ENCODE measurements at places on chromosomes 13 and 19. TPM values are rescaled to one million over a fixed set of nuclear protein-coding genes. Genes with fewer than 3 reads are reported as not detected.
A peak's percentile ranks its signal among the peaks of the same experiment; 100 is the strongest.

- H3K27ac ChIP-seq, result peak overlapping the region; percentile 20
- no peaks in the 10 kb centered on the region for H3K27me3 ChIP-seq
- no peaks in the 10 kb centered on the region for H3K36me3 ChIP-seq
- H3K4me3 ChIP-seq, result no peak overlapping the region
These were observed 64.5 kb downstream of the ABCC4 start for GRCh38 chr13:95236774-95237173.

GRCh38 chr13:45004096-45004495 lies 14.8 kb downstream of the GPALPP1 start:
- H3K4me1 ChIP-seq, result no peaks in the 10 kb centered on the region
- no peaks in the 10 kb centered on the region for H3K27me3 ChIP-seq
- no peak overlapping the region for H3K27ac ChIP-seq
- peaks cover 25% of the 10 kb centered on the region for H3K36me3 ChIP-seq

DNA sequence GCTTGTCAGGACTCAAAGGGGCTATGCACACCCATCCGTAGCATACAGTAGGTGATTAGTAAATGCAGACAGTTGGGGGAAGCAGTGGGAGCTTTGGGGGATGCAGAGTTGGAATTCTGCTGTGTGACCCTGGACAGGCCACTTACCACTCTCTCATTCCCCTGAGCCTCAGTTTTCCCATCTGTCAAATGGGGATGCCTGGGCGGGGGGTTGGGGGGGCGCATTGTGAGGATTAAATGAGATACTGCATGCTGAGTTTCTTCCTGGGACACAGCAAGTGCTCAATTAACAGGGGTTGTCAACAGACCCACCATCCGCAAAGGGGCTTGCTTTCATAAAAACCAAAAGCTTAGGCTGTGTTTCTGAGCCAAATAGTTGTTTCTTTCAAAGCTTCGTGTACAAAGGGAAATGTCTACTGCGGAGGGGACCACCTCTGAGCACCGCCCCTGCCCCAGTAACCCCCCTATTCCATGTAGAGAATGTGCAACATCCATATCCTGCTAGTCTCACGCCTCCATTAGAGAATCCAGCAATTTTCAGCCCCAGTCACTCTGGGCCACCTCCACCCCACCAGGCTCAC lies 132.4 kb downstream of the IER2 start:
- no peak overlapping the region for H3K27ac ChIP-seq
- no peak for DNase-seq
- no peaks in the 10 kb centered on the region for H3K36me3 ChIP-seq
- no peaks in the 10 kb centered on the region for H3K27me3 ChIP-seq

- H3K4me1 ChIP-seq, result no peaks in the 10 kb centered on the region
- no peak overlapping the region for H3K4me3 ChIP-seq
- peaks cover 4% of the 10 kb centered on the region for H3K27me3 ChIP-seq
- H3K36me3 ChIP-seq, result no peaks in the 10 kb centered on the region
- H3K27ac ChIP-seq, result no peak overlapping the region
These were observed 11.1 kb upstream of the ATP12A start for GRCh38 chr13:24668955-24669582.

DNA sequence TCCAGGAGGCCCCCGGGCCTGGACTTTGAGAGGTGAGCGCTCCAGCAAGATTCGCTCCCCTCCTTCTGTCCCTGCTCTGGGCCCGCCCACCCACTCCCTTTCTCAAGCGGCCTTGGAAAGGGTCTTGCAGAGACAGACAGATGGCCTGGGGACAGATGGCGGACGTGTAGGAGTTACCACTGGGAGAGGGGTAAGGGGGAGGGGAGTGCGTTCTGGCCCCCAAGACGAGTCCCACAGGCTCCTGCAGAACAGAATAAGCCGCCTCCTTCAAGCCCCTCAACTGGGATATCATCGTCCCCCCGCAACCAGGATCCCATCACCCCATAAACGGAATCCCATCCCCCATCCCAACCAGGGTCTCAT lies 3.6 kb upstream of the TNFAIP8L1 start:
- peak overlapping the region; percentile 60 for H3K4me3 ChIP-seq
- DNase-seq, result peak; percentile 16
- peaks cover 43% of the 10 kb centered on the region for H3K4me1 ChIP-seq
- peaks cover 2% of the 10 kb centered on the region for H3K27me3 ChIP-seq
- no peak overlapping the region for H3K27ac ChIP-seq

DNA sequence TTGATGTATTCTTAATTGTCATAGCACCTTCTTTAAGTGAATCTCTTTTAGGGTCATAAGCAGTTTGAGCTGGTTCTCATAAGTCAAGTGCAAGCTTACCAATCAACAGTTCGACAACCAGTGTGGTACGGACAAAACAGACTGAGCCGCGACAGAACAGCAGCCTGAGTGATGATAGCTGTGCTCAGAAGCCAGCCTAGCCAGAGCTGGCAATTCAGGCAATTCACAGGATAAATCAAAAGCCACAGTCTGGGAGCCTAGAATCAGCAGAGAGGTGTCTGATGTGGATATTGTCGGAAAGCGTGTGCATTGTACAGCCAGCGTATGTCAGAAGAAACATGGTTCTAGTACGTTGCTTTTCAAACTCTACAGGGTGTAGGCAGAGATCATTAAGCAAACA lies 14.9 kb downstream of the UBE2L5 start:
- H3K27me3 ChIP-seq, result no peaks in the 10 kb centered on the region
- DNase-seq, result no peak
- H3K4me1 ChIP-seq, result peaks cover 3% of the 10 kb centered on the region
- H3K36me3 ChIP-seq, result no peaks in the 10 kb centered on the region

DNA sequence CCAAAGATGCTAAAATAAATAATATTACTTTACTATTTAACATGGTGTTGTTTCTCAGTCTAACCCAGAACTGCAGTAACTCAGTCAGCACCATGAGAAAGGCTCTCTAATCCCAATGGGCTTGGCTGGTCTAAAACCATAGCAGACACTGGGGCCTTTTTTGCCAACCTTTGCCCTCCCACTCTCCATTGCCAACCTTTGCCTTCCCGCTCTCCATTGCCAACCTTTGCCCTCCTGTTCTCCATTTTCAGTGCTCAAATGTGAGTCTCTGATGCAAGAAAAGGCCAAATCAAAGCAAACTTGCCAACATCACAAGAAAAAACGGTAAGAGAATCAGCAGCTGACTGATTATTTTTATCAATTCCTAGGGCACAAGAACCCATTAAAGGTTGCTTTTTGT lies 1681.2 kb downstream of the SLITRK5 start:
- DNase-seq, result no peak
- H3K4me1 ChIP-seq, result no peaks in the 10 kb centered on the region
- no peaks in the 10 kb centered on the region for H3K36me3 ChIP-seq
- no peak overlapping the region for H3K4me3 ChIP-seq

The MEDAG gene
- total RNA-seq, result 0.76 TPM

DNA sequence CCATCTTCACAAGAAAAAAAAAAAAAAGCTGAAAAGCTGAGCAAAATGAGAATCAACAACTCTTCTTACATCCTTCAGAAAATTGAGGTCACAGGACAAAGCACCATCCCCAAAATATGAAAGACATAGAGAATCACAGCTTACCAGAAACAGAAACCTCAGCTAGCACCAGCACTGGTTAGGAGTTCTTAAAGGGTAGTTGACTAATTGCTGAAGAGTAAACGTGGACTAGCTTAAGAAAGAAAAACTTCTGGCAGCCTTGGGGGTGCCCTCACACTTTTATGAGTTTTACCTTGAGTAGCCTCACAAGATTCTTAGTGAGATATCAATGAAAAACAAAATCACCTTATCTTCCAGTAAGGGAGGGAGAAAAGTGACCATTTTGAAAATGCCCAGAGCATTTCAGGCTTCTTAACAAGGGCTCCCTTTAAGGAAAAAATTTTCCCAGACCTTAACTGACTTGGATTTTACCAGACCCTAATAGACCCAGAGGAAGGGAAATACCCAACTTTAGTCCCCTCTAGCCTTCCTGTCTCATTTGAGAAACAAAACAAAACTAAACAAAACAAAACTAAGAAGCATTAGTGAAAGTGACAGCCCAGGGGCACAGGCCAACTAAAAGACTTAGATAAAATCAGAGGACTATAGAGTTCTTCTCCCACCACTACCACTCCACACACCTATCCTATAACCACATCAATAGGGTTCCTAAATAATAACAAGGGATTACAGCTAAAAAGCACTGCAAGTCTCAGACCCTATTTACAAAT lies 888.6 kb downstream of the DIAPH3 start:
- no peak overlapping the region for H3K27ac ChIP-seq
- no peaks in the 10 kb centered on the region for H3K27me3 ChIP-seq
- DNase-seq, result no peak
- H3K4me1 ChIP-seq, result no peaks in the 10 kb centered on the region
- H3K36me3 ChIP-seq, result no peaks in the 10 kb centered on the region
- no peak overlapping the region for H3K4me3 ChIP-seq

- no peaks in the 10 kb centered on the region for H3K4me1 ChIP-seq
- peaks cover 4% of the 10 kb centered on the region for H3K36me3 ChIP-seq
- H3K4me3 ChIP-seq, result no peak overlapping the region
These were observed 47.7 kb downstream of the FNDC3A start for GRCh38 chr13:49023431-49023830.

GRCh38 chr13:28983641-28984040 lies 163.5 kb downstream of the MTUS2 start:
- H3K27ac ChIP-seq, result no peak overlapping the region
- no peaks in the 10 kb centered on the region for H3K27me3 ChIP-seq
- no peak overlapping the region for H3K4me3 ChIP-seq
- H3K4me1 ChIP-seq, result no peaks in the 10 kb centered on the region
- H3K36me3 ChIP-seq, result no peaks in the 10 kb centered on the region
- no peak for DNase-seq

The PIBF1 gene
- 31.1 TPM for total RNA-seq

The ACTMAP gene
- total RNA-seq, result 1.1 TPM

DNA sequence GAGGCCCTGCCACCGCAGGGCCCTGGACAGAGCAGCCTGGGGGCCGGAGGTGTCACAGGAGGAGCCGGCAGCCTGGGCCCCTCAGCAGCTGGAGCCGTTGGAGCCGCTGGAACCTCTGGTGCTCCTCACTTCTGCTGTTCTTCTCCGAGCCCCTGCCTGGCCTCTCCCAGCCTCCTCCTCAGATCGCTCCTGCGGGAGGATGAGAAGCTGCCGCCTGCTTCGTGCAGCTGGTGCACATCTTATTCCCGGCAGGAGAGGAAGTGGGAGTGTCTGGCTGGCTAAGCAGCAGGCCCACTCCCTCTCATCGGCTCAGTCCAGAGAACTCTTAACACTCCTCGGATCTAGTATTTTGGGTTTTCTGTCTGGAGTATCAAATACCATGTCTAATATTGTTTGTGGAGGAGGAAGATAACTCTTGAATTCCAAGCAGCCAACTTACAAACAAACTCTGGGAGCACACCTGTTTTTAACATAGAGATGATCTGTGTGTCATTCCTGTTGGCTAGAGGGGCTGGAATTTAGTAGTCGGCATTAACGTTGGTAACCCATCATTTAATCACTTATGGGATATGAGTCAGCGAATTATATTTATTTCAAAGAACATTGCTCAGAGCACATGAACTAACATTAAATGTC lies 37.1 kb upstream of the RNF113B start:
- H3K4me1 ChIP-seq, result no peaks in the 10 kb centered on the region
- DNase-seq, result no peak
- H3K27ac ChIP-seq, result no peak overlapping the region
- H3K4me3 ChIP-seq, result no peak overlapping the region

DNA sequence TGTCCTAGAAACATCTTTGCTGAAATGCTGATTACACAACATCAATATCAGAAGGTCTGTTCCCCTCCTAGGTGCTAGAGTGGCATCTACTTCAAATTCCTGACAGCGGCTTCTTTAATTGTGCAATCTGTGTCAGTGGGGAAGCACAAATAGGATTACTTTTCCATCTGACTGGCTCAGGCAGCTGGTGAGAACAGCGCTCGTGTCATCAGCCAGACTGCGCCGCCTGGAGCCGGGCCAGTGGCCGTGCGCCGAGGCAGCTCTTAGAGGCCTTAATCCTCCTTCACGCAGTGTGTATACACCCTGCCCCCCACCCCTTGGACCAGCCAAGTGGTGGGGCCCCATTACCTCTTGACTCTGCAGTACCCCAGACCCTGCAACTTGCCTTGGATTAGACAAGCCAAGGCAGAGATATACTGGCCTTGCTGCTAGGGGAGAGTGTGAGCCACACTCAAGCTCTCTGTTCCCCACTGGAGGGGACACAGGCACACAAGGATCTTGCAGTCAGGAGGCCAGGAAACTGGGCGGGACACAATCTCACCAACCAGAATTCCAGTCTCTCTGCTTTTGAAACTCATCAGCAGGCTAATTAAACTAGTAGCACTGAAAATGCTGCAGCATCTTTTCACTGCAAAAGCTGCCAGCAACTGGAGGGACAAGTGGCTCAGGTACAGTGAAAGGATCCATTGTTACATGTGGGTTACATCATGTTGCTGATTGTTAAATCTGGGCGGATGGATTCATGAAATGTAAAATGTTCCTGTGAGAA lies 48.9 kb upstream of the EPHX3 start:
- no peak for DNase-seq
- no peaks in the 10 kb centered on the region for H3K27me3 ChIP-seq
- H3K27ac ChIP-seq, result no peak overlapping the region
- no peak overlapping the region for H3K4me3 ChIP-seq

The FRY gene
- total RNA-seq, result 9.8 TPM

The FGF21 gene
- not detected for total RNA-seq

The CEACAM16 gene
- total RNA-seq, result 0.24 TPM

The PRTN3 gene
- total RNA-seq, result 25.2 TPM

- peaks cover 3% of the 10 kb centered on the region for H3K4me1 ChIP-seq
- H3K4me3 ChIP-seq, result no peak overlapping the region
- DNase-seq, result no peak
- H3K27ac ChIP-seq, result no peak overlapping the region
These were observed 3.9 kb upstream of the KLK15 start for GRCh38 chr19:50837300-50837699.

DNA sequence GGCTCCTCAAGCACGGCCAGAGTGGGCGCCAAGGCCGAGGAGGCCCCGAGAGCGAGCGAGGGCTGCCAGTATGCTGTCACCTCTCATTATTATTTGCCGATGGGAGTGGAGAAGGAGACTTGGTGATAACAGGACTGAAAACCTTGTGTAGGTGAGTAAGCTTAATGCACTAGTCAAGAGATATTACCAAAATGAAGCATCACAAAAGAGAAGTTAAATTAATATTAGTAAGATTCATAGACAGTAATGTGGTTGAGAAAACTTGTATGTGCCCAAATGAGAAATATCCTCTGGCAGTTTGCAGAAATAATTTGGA lies 204.5 kb upstream of the SLITRK1 start:
- no peak overlapping the region for H3K27ac ChIP-seq
- H3K4me1 ChIP-seq, result no peaks in the 10 kb centered on the region
- peak overlapping the region; percentile 23 for H3K4me3 ChIP-seq
- DNase-seq, result no peak

- no peaks in the 10 kb centered on the region for H3K36me3 ChIP-seq
- H3K4me3 ChIP-seq, result no peak overlapping the region
- H3K27me3 ChIP-seq, result no peaks in the 10 kb centered on the region
- DNase-seq, result no peak
These were observed 8.1 kb upstream of the FXYD3 start for GRCh38 chr19:35107545-35107944.

All from thymus (tissue), 14 donors.